Activated CD4-positive, alpha-beta memory T cell treated with anti-CD3 and anti-CD28 coated beads for 36 hours (primary cell): ENCODE measurements at places on chromosomes 5 and 9. TPM values are rescaled to one million over a fixed set of nuclear protein-coding genes. Genes with fewer than 3 reads are reported as not detected.

GRCh38 chr9:5459289-5459829 is 9.0 kb downstream of the CD274 start:
- H3K4me3 ChIP-seq, result peak overlapping the region; percentile 68
- H3K4me1 ChIP-seq, result peaks cover 73% of the 10 kb centered on the region
- peak overlapping the region; percentile 87 for H3K27ac ChIP-seq

DNA sequence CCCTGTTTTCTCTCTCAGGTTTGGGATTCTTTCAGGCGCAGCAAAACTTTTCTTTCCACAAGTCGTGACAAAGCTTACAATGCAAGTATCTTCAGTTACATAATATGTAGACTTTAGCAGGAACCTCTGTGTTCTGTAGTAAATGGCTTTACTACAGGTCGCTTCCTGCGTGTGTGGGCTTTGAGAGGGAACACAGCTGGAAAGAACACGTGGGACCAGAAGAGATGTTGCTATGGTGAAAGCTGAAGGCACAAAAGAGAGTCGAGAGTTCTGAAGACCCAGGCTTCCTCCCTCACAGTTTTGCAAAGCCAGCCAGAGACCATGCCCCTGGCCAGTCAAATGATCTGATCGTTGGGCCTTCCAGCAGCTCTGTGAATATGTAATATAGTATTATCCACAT is 4.0 kb downstream of the ANKRD55 start:
- no peak overlapping the region for H3K27ac ChIP-seq
- no peak overlapping the region for H3K4me3 ChIP-seq
- no peaks in the 10 kb centered on the region for H3K27me3 ChIP-seq
- H3K4me1 ChIP-seq, result peaks cover 21% of the 10 kb centered on the region

GRCh38 chr5:59197911-59198310 is 615.0 kb downstream of the RAB3C start:
- H3K27me3 ChIP-seq, result no peaks in the 10 kb centered on the region
- no peak overlapping the region for H3K4me3 ChIP-seq
- no peak overlapping the region for H3K27ac ChIP-seq
- DNase-seq, result no peak
- H3K4me1 ChIP-seq, result peaks cover 4% of the 10 kb centered on the region

GRCh38 chr5:77900691-77901090 is 124.6 kb upstream of the TBCA start:
- DNase-seq, result no peak
- H3K27ac ChIP-seq, result no peak overlapping the region
- H3K27me3 ChIP-seq, result no peaks in the 10 kb centered on the region

- DNase-seq, result peak; percentile 15
- H3K36me3 ChIP-seq, result peaks cover 48% of the 10 kb centered on the region
- no peaks in the 10 kb centered on the region for H3K27me3 ChIP-seq
- H3K4me1 ChIP-seq, result peaks cover 11% of the 10 kb centered on the region
These were observed 24.5 kb downstream of the CCDC125 start for GRCh38 chr5:69308046-69308553.

DNA sequence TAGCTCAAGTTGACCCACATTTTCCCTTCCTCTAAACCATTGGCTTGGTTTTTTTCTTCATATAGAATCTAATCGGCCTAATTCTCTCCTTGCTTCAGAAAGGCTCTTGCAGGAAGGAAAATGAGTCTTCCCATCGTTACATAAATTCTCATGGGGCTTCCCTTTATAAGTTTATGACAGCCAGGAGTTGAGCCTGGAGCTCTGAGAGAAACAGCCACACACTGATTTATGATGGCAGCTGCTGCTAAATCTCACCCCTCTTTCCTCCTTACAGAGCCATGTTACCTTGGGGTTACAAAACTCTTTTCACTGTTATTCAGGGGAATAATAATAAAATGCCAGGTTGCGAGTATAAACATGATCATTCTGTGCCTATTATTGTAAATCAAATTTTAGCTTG is 5.2 kb upstream of the RNF14 start:
- H3K4me3 ChIP-seq, result no peak overlapping the region
- no peaks in the 10 kb centered on the region for H3K36me3 ChIP-seq
- DNase-seq, result no peak

DNA sequence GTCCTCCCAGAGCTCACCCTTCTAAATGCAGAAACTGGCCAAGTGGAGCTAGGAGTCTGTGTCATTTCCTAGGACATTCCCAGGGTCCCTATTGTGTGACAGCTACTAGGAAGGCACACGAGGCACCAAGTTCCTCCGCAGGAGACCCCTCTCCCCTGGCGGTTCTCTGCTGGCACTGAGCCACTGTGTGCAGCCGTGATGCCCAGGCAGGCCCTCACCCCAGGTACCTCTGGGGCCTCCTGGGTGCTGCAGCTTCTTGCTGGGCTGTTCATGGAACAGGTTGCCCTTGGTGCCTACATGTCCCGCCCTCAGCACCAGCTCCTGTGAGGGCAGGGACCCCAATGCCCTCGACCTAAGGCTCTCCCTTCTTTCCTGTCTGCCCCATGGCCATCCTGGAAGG is 23.1 kb downstream of the MED10 start:
- peaks cover 13% of the 10 kb centered on the region for H3K36me3 ChIP-seq
- DNase-seq, result no peak
- H3K4me3 ChIP-seq, result no peak overlapping the region

- no peak overlapping the region for H3K27ac ChIP-seq
- H3K4me3 ChIP-seq, result no peak overlapping the region
- no peaks in the 10 kb centered on the region for H3K36me3 ChIP-seq
- H3K27me3 ChIP-seq, result no peaks in the 10 kb centered on the region
- H3K4me1 ChIP-seq, result no peaks in the 10 kb centered on the region
- no peak for DNase-seq
These were observed 28.1 kb downstream of the ACSL6 start for GRCh38 chr5:131983244-131983771.

- no peak for DNase-seq
- no peaks in the 10 kb centered on the region for H3K36me3 ChIP-seq
- no peaks in the 10 kb centered on the region for H3K27me3 ChIP-seq
- H3K4me3 ChIP-seq, result no peak overlapping the region
These were observed 87.2 kb downstream of the HMCN2 start for GRCh38 chr9:130352586-130353285.

GRCh38 chr9:32350682-32351081 is 33.8 kb upstream of the ACO1 start:
- H3K4me3 ChIP-seq, result no peak overlapping the region
- H3K4me1 ChIP-seq, result no peaks in the 10 kb centered on the region
- no peaks in the 10 kb centered on the region for H3K36me3 ChIP-seq
- no peak overlapping the region for H3K27ac ChIP-seq
- no peak for DNase-seq

- peaks cover 33% of the 10 kb centered on the region for H3K36me3 ChIP-seq
- H3K4me3 ChIP-seq, result no peak overlapping the region
- no peak overlapping the region for H3K27ac ChIP-seq
- no peaks in the 10 kb centered on the region for H3K27me3 ChIP-seq
- DNase-seq, result no peak
- H3K4me1 ChIP-seq, result peaks cover 6% of the 10 kb centered on the region
These were observed 24.8 kb downstream of the GPR107 start for GRCh38 chr9:130078547-130078946.

- H3K36me3 ChIP-seq, result no peaks in the 10 kb centered on the region
- no peak overlapping the region for H3K27ac ChIP-seq
- peaks cover 70% of the 10 kb centered on the region for H3K4me1 ChIP-seq
- no peak overlapping the region for H3K4me3 ChIP-seq
These were observed 51.0 kb downstream of the GNAQ start for GRCh38 chr9:77980622-77981021.

DNA sequence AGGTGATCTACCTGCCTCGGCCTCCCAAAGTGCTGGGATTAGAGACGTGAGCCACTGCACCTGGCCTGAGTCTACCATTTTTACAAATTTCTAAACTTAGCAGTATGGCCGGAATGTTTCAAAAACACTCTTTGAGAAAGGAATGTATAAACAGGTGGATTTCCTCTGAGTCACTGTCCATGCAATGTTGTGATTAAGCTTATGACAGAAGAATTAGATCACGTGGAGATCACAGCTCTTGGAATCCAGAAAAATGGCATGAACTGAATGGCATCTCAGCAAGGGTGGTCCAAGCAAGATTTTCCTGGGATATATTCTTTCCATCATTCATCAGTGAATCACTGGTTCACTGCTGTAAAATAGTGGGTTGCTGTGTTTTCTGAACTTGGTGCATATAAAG is 865.0 kb downstream of the PTPRD start:
- no peak overlapping the region for H3K4me3 ChIP-seq
- H3K4me1 ChIP-seq, result no peaks in the 10 kb centered on the region
- DNase-seq, result no peak
- H3K27ac ChIP-seq, result no peak overlapping the region

- H3K4me1 ChIP-seq, result no peaks in the 10 kb centered on the region
- H3K4me3 ChIP-seq, result no peak overlapping the region
- DNase-seq, result no peak
- H3K27me3 ChIP-seq, result peaks cover 1% of the 10 kb centered on the region
- H3K27ac ChIP-seq, result no peak overlapping the region
These were observed 7.8 kb upstream of the BOD1 start for GRCh38 chr5:173624282-173624681.

- no peaks in the 10 kb centered on the region for H3K36me3 ChIP-seq
- no peak overlapping the region for H3K27ac ChIP-seq
- no peak for DNase-seq
These were observed 444.7 kb downstream of the PLK2 start for GRCh38 chr5:58015175-58015574.

DNA sequence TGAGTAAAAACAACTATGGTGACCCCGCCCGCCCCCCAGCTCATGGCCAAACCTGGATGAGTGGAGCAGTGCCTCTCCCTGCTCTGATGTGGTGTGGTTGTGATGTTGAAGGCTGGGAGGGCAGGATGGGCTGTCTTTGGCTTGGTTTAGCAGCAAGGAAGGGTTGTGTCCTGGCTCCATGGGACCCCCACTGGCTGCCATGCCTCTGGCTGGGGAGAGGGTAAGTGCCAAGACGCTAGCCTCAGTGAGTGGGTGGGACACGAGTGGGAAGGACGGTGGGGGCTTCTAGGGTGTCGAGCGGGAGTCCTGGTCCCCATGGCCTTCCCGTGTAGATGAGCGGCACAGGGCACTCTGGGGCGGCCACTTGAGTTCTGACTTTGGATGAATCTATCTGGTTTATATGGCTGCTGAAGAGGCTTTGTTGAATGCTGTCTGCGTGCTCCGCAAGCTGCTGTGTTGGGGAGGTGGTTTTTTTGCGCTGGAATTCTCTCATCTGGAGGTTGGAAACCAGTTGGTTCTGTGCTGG is 50.4 kb downstream of the DAB2IP start:
- no peak overlapping the region for H3K4me3 ChIP-seq
- H3K27me3 ChIP-seq, result peaks cover 40% of the 10 kb centered on the region
- H3K4me1 ChIP-seq, result no peaks in the 10 kb centered on the region
- no peak overlapping the region for H3K27ac ChIP-seq
- no peaks in the 10 kb centered on the region for H3K36me3 ChIP-seq
- DNase-seq, result no peak

- no peaks in the 10 kb centered on the region for H3K4me1 ChIP-seq
- no peaks in the 10 kb centered on the region for H3K36me3 ChIP-seq
- H3K27ac ChIP-seq, result no peak overlapping the region
- peaks cover 3% of the 10 kb centered on the region for H3K27me3 ChIP-seq
- peak; percentile 0 for DNase-seq
These were observed 176.3 kb downstream of the MACROH2A1 start for GRCh38 chr5:135222771-135223170.

DNA sequence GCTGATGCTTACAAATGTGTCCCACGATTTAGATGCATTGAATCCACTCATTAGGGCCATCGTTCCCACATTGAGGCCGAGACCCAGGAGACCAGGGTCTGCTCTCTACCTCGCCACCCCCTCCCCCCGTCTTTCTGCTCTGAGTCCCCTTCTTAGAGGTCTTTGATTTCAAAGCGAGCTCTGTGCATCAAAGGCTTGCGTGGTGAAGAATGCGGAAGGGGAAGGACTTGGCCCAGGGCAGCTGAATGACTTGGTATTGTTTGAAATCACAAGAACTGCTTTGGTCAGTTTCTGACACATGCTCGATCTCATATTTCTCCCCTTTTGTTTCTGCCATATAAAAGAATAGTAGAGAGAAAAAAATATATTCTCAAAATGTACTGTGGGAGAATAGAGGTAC is 78.3 kb upstream of the IRX1 start:
- no peak overlapping the region for H3K4me3 ChIP-seq
- H3K27me3 ChIP-seq, result no peaks in the 10 kb centered on the region
- no peak for DNase-seq

DNA sequence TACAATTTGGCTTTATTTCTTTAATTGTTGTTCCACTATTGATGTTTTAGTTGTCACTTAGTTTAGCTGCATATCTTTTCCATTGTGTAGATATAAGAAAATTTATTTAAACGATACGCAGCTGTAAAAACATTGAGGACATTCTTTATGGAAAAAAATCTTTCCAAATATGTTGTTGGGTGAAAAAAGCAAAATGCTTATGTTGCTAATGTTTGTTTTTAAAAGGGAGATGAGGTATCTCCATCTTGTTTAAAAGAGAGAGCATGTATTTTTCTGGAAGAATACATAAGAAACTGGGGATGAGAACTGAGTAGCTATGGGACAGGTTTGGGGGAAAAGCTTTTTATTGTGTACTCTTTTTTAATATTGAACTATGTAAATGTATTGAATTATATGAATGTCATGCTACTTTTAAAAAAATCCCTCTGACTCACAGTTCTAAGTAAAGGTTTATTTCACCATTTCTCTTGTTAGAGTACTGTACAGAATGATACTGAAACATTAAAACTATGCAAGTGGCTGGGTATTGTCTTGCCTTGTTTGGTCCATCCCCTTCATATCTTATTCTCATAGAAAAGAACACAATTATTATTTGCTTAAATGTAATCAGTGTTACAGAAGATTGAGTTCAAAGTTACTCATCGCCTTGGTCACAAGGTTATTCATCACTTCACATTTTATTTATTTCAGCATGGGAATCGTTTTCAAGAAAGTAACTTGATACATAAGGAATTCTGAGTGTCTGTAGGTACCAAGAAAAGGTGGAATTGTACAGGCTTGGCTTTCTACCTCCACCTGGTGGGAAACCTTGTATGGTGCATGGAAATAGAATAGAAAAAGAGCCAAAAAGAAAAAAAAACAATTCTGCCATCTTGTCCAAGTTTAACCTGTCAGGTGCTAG is 85.8 kb downstream of the RIC1 start:
- no peak overlapping the region for H3K27ac ChIP-seq
- no peaks in the 10 kb centered on the region for H3K27me3 ChIP-seq
- peaks cover 8% of the 10 kb centered on the region for H3K4me1 ChIP-seq
- peaks cover 43% of the 10 kb centered on the region for H3K36me3 ChIP-seq

DNA sequence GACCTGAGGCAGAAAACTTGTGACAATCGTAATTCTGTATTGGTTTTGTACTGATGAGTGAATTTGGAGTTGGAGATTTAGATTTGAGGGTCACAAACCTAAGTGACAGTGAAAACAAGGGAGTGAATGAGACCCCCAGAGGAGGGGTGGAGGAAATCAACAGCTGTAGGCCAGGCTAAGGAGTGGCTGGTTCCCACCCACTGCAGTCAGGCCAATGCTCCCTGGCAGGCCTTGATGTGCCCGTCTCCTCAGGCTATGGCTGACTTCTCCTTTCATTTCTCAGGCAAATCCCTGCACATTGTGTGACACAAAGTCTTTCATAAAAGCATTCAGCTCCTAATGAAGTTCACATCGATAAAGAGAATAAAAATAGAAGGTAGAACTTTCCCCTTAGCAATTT is 557.6 kb downstream of the CETN3 start:
- H3K4me3 ChIP-seq, result no peak overlapping the region
- no peaks in the 10 kb centered on the region for H3K27me3 ChIP-seq
- H3K27ac ChIP-seq, result no peak overlapping the region
- no peaks in the 10 kb centered on the region for H3K36me3 ChIP-seq
- DNase-seq, result no peak

Gene TRIM36
- not detected for total RNA-seq

Gene FAXDC2
- total RNA-seq, result not detected

Gene PIP5KL1
- 0.94 TPM for total RNA-seq

Gene PLPP1
- total RNA-seq, result 7.2 TPM

Gene TMC1
- total RNA-seq, result not detected

Gene C1QTNF3
- 2.5 TPM for total RNA-seq

Gene SLCO6A1
- total RNA-seq, result not detected

Gene CAMK2A
- not detected for total RNA-seq

Gene PCDHGB4
- 0.07 TPM for total RNA-seq

Gene PKN3
- total RNA-seq, result 10.4 TPM

Gene GRM6
- not detected for total RNA-seq
